OCI-M1 (cell line): ENCODE measurements at places on chromosomes 3 and 15.
A peak's percentile ranks its signal among the peaks of the same experiment; 100 is the strongest.

DNA sequence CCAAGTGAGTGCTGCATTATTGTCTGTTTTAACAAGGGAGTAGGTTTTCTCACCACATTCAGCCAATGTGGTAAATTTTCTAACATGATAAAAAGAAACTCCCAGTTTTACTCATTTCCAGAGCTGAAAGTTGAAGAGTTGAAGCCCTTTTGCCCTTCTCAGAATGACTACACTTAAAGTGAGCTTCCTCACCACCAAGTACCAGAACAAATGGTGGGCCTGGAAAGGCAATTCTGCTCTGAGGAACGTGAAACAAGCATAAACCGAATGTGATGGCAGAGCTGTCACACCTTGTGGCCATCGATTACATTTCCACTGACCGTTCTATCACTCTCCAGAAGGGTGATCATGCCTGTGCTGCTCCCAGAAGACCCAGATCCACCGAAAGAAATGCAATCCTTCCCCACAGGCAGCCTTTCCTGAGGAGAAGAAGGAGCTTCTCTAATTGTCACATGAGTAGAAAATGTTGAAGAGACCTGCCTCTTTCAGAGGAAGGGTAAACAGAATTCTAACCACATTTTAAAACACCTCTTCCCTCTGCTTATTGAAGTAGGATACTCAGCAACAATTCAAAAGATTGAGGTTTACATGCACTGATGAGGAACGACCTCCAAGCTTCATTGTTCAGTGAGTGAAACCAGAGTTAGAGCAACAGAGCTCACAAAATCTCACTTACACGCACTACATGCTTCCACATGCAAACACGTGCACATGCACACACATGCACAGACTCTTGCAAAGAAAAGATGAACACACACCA is 21.4 kb upstream of the CCR9 start:
- peak; percentile 21 for DNase-seq

GRCh38 chr15:73244333-73244732 is 124.4 kb downstream of the HCN4 start:
- peak; percentile 29 for DNase-seq

- DNase-seq, result no peak
Measured at GRCh38 chr15:74417670-74418069, 16.1 kb downstream of the SEMA7A start.

DNA sequence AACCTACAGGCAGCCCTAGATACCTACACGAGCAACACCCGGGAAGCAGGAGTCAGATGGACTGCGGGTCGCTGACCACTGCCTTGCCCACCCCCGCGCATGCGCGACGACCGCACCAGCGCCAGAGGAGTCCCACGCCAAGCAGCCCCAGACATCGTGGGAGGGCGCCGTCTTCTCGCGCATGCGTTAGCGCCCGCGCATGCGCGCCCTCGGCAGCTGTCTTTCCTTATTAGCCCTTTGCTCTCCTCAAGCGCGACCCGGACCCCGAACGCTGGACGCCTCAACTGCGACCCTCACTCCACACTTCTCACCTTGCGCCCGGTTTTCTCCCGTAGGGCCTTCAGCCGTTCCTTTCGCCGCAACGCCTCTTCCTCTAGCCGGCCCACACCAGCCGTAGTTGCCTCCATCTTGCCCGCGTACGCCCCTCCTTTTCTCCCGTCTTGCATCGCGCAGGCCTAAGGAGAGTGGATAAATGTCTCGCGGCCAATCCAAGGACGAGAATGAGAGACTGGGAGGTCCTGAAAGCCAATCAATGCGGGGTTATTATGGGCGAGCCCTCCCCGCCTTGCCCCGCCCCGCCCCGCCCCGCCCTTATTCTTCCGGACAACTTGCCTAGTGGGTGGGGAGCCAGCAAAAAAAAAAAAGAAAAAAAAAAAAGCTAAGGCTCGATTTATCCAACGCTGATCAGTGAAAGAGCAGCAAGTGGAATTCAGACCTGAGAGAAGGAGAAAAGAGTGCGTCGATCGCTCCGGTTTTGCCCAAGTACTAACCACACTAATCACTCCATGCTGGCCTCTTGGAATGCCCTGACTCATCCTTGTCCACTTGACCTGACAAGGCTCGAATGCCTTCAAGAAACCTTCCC is at the start of gene CCDC12:
CCDC12 (minus strand) TSS at position 420 of the 865 bp plus-strand sequence; CDS start at position 407, 13 bp downstream.
- DNase-seq, result peak; percentile 98

- no peak for DNase-seq
Measured at GRCh38 chr3:129632556-129632955, 26.1 kb upstream of the PLXND1 start.

GRCh38 chr15:75117993-75118392 is 83.7 kb upstream of the C15orf39 start:
- DNase-seq, result no peak

DNA sequence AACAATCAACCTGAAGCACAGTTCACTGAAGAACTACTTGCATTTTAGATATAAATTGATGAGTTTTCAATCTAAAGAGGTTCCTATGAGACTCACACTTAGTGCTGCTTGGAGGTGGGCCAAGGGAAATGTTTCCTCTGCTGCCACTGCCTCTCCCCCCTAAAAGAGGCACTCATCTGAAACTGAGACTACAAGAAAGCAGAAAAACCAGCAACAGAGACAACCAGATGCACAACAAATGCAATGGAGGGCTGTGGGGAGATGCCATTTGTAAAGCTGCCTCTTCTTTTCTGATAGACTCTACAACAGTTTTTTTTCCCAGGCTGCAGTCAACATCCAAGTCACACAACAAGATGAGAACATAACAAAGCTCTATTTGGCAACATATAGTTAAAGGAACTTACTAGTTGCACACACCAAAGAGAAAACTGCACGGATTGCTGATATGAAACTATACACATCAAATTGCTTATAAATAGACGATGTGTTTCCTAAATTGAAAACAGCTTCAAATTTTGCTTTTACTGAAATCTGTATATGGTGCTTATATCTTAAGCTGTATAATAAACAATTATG is 11.0 kb downstream of the TSPAN3 start:
- DNase-seq, result no peak

GRCh38 chr3:131608296-131608695 is 105.5 kb upstream of the MRPL3 start:
- DNase-seq, result no peak

- peak; percentile 70 for DNase-seq
Measured at GRCh38 chr3:7144697-7145308, 283.9 kb downstream of the GRM7 start.
